Anterior cingulate cortex (tissue), 58 donors: ENCODE measurements at places on chromosomes 6 and 20.

- no peak for DNase-seq
Observed at GRCh38 chr6:163998496-163998895, 584.0 kb downstream of the QKI start.

GRCh38 chr6:33761922-33762629 lies 15.4 kb upstream of the IP6K3 start:
- DNase-seq, result peak; percentile 22

DNA sequence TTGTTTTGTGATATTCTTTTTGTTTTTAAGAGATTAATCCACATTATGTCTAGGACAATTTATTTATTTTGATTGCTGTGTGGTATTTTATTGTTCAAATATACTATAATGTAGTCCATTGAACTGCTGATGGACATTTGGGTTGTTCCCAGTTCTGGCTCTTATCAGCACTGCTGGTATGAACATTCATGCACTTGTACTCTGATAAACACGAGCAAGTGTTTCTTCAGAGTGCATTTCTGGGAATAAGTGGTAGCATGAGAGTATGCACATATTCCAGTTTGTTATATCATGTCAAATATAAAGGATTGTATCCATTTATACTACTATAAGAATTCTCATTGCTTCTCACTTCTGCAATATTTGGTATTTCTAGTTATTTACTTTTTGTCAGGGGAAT lies 7.1 kb downstream of the CALHM6 start:
- no peak for DNase-seq

DNA sequence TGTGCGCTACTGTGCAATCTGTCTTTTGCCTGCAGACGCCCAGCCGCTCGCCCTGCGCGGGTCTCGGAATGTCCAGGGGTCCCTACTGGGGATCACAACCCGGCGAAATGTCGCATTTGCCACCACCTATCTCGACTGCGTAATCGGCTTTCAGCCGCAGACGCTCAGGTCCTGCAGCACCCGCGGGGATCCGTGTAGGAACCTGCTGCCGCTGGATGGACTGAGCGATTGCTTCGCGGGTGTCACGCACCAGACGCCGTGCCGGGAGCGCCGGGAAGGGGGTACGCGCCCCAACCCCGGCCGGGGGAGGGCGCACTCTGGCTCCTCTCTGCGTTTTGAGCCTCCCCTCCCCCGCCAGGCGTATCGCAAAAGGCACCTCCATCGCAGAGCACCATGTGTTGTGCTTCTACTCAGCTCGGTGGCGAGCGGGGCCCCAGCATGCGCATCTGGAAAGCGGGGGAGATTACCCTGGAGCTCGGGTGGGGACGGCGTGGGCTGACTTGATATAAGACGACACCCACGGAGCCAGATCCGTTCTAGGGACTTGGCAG lies 747 bp upstream of the PTPRA start:
- DNase-seq, result peak; percentile 40

DNA sequence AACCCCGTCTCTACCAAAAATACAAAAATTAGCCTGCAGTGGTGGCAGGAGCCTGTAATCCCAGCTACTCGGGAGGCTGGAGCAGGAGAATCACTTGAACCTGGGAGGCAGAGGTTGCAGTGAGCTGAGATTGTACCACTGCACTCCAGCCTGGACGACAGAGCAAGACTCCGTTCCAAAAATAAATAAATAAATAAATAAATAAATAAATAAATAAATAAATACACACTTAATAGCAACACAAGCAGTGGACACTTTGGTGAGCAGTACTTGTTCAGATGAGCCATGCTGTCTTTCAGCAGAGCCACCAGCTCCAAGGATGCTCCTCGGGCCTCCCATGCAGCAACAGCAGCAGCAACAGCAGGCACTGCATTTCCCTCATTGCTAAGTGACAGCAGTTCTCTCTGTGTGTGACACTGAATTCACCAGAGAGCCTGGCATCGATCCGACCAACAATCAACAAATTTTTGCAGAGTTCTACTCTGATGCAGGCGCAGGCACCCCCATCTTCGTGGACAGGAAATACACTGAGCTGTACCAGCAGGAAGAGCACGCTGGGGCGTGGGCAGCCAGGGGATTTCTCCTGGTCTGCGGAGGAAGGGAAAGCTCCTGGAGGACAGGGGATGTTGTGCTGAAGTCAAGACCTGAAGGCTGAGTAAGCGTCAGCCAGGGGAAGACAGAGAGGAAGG lies 54.0 kb upstream of the SNX9 start:
- no peak for DNase-seq

- DNase-seq, result peak; percentile 18
Observed at GRCh38 chr6:3176562-3177355, 19.4 kb upstream of the TUBB2A start.

- DNase-seq, result no peak
Observed at GRCh38 chr6:5590187-5590586, 328.9 kb downstream of the FARS2 start.

GRCh38 chr6:142376115-142376514 lies 74.3 kb downstream of the ADGRG6 start:
- DNase-seq, result no peak

GRCh38 chr6:6784514-6785162 lies 196.1 kb downstream of the LY86 start:
- DNase-seq, result no peak

DNA sequence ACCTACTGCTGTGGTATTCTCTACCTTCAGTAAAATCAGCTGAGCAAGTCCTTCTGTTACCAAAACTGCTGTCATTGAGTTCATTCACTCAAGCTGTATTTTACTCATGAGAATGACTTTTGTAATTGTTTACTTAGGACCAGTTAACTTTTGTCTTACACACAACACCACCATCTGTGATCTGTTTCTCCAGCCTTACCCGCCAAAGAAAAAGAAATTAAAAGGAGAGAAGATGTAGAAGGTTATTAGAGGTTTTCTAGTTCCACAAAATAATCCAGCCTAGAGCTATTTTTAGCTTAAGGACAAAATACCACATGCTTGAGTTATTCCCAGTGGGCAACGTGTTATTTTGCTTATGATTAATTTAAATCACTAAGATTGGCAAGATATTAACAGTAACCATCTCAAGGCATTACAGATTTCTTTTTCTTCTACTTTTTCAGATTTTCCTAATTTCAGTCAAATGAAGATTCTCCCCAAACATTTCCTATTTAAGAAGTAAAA lies 38.2 kb downstream of the FAM8A1 start:
- DNase-seq, result no peak

DNA sequence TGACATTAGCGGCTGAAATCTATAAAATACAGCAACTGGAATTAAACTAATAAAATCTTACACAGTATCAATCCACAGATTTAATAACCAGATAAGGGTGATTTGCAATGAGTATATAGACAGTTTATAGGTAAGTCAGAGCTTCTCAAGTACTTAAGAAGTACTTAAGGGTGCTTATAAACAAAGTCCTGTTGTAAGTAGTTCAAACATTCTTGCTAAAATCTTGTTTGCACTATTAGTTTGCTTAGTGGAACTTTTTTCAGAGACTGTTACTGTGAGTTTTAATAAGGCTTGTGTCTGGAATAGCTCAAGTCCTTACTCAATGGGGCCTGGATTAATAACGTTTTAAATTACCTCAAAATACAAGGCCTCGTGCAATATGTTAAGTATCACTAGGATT lies 240.5 kb downstream of the GMDS start:
- no peak for DNase-seq

DNA sequence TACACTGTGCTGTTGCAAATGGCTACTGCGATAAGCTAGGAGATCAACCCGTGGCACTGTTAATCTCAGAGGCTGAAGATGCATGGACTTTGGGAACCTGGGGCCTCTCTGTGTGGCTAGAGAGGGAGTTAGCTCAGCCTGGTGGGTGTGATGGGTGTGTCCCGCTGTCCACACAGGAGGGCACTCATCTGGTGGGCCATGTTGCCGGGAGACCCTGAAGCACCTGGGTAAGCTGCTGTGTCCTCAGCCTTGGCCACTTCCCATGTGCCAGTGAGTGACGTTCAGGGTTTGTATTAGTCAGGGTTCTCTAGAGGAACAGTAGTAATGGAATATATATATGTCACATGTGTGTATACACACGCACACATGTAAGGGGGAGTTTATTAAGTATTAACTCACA lies 132.7 kb downstream of the ERMARD start:
- no peak for DNase-seq

DNA sequence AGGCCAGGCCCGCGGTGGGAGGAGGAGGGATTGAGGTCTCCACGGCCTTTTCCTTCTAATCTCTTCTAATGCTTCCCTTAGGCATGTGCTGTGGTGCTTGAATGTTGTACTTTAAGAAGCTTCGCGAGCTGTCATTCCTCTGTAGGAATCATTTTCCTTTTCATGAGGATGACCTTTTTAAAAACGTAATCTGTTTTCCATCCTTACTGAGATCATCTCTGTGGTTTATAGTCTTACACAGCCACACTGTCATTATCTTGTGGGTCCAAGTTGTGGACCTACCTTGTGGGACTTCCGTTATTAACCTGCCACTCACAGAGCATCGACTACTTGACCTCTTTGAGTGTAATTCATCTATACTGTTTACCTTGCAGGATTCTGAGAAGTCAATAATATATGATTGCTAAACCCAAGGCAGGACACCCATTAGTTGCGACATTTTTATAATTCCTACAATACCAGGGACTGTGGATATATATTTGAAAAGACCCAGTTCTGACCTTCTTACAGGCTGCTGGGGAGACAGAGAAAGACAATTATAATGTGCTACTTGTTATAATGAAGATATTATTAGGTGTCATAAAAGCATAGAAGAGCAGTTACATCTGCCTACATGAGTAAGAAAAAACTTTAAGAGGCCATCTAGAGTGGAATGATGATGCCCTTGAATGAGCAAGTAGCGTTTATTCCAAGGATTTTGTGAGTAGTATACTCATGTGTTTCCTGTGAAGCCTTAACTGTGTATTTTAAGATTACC lies 842 bp downstream of the SLC25A27 start:
- DNase-seq, result no peak

DNA sequence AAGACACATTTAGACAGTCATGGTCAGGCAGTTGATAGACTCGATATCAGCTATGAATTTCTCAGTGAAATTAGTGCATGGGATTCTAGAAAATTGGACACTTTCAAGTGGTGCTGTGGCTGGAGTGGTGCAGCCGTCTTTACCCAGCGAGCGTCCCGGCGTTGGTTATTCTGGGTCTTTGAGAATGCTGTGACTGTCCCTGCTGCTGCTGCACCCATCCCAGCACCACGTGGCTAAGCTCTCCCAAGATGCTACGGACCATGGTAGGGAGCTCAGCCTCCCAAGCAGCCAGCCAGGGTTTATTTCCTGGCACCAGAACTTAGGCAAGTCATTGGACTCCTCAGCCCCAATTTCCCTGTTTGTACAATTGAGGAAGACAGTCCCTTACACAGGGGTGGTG lies 147.2 kb upstream of the RPS6KA2 start:
- no peak for DNase-seq

DNA sequence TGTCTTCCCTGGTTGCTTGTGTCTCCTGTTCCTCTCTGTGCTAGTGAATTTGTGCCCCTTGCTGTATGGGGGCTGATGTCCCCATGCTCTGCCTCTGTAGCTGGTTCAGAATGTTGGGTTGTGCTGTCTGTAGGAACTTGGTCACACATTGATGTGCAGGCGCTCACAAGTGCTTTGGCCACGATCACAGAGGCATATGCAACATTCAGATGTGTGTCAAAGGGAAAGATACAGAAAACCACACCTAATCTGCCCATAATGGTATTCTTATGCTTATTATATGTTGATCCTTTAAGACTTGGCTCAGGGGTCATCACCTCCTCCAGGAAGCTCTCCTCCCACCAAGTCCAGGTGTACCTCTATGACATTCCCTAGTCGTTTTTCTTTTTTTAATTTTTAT lies 17.1 kb upstream of the DHX35 start:
- no peak for DNase-seq

DNA sequence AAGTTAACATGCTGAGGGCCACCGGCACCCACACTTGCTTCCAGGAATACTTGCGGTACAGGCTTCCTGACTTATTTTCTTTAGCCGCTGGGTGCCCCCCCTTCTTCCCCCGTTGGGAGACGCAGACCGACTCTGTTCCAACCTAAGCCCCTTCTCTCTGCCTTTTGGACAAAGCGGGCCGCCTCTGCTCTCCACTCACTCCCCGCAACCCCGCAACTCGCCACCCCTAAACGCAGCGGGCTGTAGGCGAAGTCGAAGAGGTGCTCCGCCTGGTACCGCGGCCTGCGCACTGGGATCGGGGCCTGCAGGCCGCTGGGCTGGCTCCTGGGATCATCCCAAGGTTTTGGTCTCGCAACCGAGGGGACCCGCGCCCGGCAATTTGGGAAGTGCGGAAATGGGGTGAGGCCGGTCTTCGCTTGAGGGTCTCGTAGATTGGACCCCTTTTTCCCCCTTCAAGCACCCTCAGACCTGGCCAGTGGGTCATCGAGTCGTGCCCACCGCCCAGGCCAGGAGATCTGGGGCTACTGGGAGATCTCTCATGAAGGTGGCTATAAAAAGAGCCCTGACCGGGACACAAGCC lies 4.7 kb upstream of the FOXF2 start:
- DNase-seq, result no peak

GRCh38 chr6:71649915-71650314 lies 236.4 kb upstream of the RIMS1 start:
- no peak for DNase-seq

DNA sequence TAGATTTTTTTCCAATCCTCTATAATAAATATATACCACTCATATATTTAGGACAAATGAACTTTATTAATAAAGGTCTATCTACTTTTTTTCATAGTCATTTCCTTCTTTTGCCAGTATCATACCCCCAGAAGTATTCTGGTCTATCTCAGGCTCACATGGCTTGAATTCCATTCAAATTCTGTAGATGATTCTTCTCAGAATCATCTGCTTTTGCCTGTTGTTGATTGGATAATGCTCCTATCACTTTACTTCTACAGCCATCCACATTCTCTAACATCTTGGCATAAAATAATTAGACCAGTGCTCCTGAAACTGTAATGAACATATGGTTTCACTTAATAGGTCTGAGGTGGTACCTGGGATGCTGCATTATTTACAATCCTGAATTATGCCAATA lies 121.2 kb downstream of the GFRAL start:
- no peak for DNase-seq
